ENCODE measurements at places on chromosomes 3 and 15.
A peak's percentile ranks its signal among the peaks of the same experiment; 100 is the strongest.

DNA sequence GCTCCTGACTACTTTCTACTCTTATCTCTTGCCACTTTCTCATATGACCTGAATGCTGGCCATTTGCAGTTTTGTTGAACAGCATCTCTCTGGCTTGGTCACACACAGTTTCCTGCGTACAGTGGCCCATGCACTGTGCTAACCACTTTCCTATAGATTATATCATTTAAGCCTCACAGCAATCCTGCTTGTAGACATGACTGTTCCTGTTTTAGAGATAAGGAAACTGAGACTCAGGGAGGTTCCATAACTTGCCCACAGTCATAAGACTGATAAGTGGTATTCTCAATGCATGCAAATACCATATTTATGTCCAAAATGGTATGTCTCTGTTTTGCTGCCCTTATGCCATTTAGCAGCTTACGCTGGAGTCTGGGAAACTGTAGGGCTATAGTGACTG, 229.5 kb downstream of the NR1D2 start:
- H3K4me3 ChIP-seq: no peak overlapping the region
- no peaks in the 10 kb centered on the region for H3K4me1 ChIP-seq
- no peaks in the 10 kb centered on the region for H3K27me3 ChIP-seq
- DNase-seq: no peak
- H3K36me3 ChIP-seq: no peaks in the 10 kb centered on the region
- no peak overlapping the region for H3K27ac ChIP-seq

DNA sequence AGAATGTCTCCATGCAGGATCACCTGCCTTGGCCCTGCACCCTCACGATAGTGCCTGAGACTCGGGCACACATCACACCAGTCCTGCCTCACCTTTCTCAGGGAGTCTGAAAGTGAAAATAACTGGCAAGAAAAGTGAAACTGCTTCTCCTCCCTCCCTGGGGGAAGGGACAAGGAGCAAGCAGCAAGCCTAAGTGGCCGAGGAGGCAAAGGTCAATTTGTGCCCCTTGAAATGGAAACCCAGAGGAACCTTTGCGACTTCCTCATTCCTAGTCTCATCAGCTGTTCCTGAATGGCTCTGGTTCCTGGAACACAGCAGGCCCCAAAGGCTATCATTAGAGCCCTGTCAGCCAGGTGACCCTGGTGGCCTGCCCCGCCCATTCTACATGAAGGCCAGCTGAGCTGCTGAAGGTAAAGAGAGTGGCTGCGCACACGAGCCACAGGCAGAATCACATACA, 28.0 kb upstream of the SLCO2A1 start:
- no peaks in the 10 kb centered on the region for H3K4me1 ChIP-seq
- H3K4me3 ChIP-seq: no peak overlapping the region
- no peak for DNase-seq
- peaks cover 4% of the 10 kb centered on the region for H3K27me3 ChIP-seq

DNA sequence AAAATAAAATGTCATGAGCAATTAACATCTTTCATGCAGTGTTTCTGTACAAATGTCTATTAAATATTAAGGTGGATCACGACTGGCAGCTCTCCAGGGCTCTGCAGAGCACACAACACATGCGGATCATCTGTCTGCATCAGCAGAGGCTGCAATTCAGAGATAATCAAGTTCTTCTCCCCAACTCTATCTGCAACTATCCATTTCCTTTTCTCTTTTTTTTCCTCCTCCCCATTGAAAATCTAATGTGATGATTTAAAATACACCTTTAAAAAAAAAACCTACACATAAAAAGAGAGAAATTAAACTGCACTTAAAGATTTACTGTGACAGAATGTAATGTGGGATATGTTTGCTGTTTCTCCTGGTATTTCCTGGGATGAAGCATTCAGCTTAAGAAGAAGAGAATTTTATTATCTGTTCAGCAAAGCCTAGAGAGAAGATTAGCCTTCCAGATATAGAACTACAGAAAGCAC, 352.6 kb upstream of the CCDC54 start:
- H3K27me3 ChIP-seq: peaks cover 2% of the 10 kb centered on the region
- DNase-seq: no peak
- no peak overlapping the region for H3K27ac ChIP-seq
- H3K36me3 ChIP-seq: no peaks in the 10 kb centered on the region
- no peak overlapping the region for H3K4me3 ChIP-seq

DNA sequence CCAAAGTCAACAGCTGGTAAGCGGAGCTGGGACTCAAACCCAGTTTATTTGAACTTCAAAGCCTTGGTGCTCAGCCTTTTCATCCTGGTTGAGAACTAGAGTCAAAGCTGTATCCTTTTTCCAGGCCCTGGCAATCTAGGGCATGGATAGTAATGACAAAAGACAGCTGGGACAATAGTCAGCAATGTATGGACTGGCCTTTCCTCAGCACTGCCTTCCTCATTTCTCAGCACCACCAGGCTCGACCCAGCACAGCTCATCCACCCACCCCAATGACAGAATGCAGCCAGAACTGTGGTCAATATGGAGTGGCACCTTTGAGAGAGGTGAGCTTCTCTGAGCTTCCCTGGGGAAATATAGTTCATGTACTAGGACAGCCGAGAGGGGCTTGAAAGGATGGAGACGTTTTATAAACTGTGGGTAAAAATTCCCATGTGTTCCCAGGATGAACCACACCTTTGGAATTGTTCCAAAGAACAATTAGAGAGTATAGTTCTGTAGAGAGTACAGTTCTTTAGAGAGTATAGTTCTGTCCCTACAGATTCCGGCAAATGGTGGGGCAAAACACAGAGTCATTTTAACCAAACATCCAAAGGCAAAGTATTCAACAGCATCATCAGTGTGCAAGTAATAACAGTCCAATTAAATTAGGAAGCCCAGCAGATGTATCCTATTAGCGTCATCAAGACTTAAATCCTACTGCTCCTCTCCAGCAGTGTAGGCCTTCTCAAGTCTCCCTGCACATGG, 30.2 kb upstream of the IREB2 start:
- peaks cover 3% of the 10 kb centered on the region for H3K27me3 ChIP-seq
- H3K27ac ChIP-seq: no peak overlapping the region
- H3K4me1 ChIP-seq: no peaks in the 10 kb centered on the region
- H3K36me3 ChIP-seq: no peaks in the 10 kb centered on the region
- no peak for DNase-seq
- H3K4me3 ChIP-seq: no peak overlapping the region

DNA sequence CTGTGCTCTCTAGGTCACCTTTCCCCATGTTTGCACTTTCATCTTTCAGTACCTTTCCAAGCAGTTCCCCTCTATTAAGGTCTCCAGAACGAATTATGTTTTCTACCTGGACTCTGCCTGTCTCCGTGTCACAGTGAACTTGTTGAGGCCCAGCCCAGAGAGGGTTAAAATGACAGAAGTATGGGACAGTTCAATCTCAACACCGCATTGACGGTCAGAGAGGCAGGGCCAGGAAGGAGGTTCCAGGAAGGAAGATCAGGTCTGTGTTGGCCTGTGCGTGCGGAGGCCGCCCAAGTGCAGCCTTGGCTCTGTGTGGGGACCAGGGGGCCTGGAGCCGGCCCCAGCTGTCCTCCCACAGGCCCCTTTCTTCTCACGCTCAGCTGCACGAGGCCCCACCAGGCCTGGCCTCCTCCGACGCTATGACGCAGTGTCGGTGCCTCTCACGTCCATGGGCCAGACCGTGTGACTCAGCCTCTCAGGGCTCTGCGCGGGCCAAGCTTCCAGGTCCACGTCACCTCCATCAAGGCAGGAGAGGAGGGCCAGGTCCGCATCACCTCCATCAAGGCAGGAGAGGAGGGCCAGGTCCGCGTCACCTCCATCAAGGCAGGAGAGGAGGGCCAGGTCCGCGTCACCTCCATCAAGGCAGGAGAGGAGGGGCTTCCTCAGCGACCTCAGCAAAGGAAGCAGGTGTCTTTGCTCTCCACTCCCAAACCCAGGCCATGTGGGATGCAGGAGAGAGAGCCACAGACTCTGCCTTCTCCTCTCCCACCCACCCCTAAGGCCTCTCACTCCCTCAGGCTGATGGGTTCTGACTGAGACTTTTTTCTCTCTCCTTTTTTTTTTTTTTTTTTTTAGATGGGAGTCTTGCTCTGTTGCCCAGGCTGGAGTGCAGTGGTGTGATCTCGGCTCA, 83.1 kb downstream of the CPN2 start:
- no peak for DNase-seq
- peaks cover 13% of the 10 kb centered on the region for H3K27me3 ChIP-seq
- H3K27ac ChIP-seq: no peak overlapping the region
- H3K36me3 ChIP-seq: no peaks in the 10 kb centered on the region
- H3K4me3 ChIP-seq: no peak overlapping the region
- no peaks in the 10 kb centered on the region for H3K4me1 ChIP-seq

DNA sequence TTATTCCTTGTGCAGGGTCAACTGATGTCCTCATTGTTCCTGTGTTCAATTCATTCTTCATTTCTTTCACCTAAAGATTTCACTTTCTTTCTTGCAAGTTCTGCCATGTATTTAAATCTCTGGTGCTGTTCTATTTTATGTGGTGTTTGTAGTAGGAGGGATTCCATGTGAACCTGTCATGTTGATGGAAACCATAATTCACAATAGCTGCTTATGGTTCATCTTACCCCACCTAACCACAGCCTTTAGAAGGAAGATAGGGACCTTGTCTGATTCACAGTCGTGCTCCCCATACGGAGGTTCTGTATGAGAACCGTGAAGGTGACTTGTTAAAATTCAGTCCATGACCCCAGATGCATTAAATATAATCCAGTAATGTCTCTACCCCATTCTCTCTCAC, 21.9 kb downstream of the SLCO2A1 start:
- H3K4me1 ChIP-seq: no peaks in the 10 kb centered on the region
- peaks cover 7% of the 10 kb centered on the region for H3K27me3 ChIP-seq
- no peaks in the 10 kb centered on the region for H3K36me3 ChIP-seq
- H3K4me3 ChIP-seq: no peak overlapping the region
- H3K27ac ChIP-seq: no peak overlapping the region

- DNase-seq: no peak
- H3K36me3 ChIP-seq: peaks cover 3% of the 10 kb centered on the region
- peaks cover 32% of the 10 kb centered on the region for H3K4me1 ChIP-seq
- no peaks in the 10 kb centered on the region for H3K27me3 ChIP-seq
Observed at GRCh38 chr3:107560166-107560565, 37.4 kb downstream of the BBX start.

DNA sequence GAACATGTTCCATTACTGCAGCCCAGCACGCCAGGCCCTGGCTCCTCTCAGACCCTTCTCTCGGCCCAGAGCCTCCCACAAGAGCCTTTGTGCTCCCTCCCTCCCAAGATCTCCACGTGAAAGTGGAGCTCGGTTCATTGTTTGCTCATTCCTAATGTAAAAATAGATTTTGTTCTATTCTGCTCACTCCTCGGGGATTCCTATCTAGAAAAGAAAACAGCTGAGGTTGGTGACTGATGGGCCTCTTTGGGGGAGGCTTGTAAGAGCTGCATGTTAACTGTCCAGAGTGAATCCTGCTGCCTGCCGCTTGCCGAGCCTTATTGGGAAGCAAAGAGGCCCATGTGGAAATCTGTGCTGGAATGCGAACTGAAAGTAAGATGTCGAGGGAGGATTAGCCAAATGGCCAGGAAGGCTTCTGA, 267.1 kb downstream of the LRTM1 start:
- no peaks in the 10 kb centered on the region for H3K36me3 ChIP-seq
- H3K4me1 ChIP-seq: no peaks in the 10 kb centered on the region
- no peak for DNase-seq
- no peaks in the 10 kb centered on the region for H3K27me3 ChIP-seq

GRCh38 chr3:188950832-188951489, 220.8 kb upstream of the TPRG1 start:
- DNase-seq: peak; percentile 41
- H3K36me3 ChIP-seq: no peaks in the 10 kb centered on the region
- peaks cover 54% of the 10 kb centered on the region for H3K4me1 ChIP-seq
- H3K27me3 ChIP-seq: peaks cover 5% of the 10 kb centered on the region
- peak overlapping the region; percentile 72 for H3K27ac ChIP-seq

- H3K27ac ChIP-seq: no peak overlapping the region
- no peak overlapping the region for H3K4me3 ChIP-seq
- H3K36me3 ChIP-seq: peaks cover 43% of the 10 kb centered on the region
- no peak for DNase-seq
- no peaks in the 10 kb centered on the region for H3K4me1 ChIP-seq
Observed at GRCh38 chr3:48157202-48157840, 30.9 kb downstream of the CDC25A start.

DNA sequence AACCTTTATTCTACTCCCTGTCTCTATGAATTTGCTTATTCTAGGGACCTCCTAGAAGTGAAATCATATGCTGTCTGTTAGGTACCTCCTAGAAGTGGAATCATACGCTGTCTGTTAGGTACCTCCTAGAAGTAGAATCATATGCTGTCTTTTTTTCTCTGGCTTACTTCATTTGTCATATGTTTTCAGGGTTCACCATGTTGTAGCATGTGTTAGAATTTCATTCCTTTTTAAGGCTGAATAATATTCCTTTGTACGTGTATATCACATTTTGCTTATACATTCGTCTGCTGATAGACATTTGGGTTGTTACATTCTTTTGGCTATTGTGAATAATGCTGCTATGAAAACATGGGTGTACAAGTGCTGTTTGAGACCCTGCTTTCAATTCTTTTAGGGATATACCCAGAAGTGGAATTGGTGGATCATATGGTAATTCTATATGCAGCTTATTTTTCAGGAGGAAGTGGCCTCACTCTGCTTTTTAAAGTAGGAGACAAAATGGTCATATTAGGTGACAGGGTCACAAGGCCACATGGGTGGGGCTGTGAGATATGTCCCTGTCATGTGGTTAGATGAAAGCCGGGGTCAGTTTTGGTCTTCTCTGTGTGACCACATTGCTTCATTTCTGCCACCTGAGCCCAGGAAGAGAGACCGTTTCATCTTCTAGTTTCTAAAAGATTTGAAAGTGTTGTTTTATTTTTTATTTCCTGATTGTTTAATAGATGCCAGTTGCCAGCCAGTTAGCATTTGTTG, 76.7 kb downstream of the FLNB start:
- peak overlapping the region; percentile 12 for H3K27ac ChIP-seq
- H3K27me3 ChIP-seq: no peaks in the 10 kb centered on the region
- DNase-seq: no peak
- peaks cover 11% of the 10 kb centered on the region for H3K36me3 ChIP-seq
- H3K4me1 ChIP-seq: peaks cover 53% of the 10 kb centered on the region
- H3K4me3 ChIP-seq: no peak overlapping the region

DNA sequence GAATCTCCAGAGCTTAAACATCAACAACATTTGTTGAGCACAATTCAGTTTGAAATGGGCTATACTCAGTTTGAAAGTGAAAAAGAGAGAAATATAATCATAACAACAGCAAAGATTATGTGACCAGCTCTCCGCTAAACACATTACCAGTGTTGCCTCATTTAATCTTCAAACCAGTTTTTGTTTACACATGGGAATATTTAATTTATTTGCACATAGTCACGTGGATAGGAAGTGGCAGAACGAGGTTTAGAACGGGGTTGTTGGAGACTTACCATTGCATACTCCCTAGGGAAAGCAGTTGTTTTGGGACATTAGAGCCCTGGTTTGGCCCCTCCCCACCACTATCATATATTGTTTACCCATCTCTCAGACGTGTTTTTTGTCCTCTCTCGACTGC, 77.2 kb downstream of the IL1RAP start:
- H3K4me1 ChIP-seq: peaks cover 36% of the 10 kb centered on the region
- no peak overlapping the region for H3K27ac ChIP-seq
- DNase-seq: no peak
- peaks cover 29% of the 10 kb centered on the region for H3K36me3 ChIP-seq
- H3K4me3 ChIP-seq: no peak overlapping the region
